Colonic mucosa (tissue), 4 donors: ENCODE measurements at places on chromosomes 6 and 20. TPM values are rescaled to one million over a fixed set of nuclear protein-coding genes. Genes with fewer than 3 reads are reported as not detected.
A peak's percentile ranks its signal among the peaks of the same experiment; 100 is the strongest.

Gene SLC2A10
- total RNA-seq, result 28.3 TPM

Gene FAM162B
- 0.64 TPM for total RNA-seq

Gene TBC1D32
- 8.3 TPM for total RNA-seq

Gene TTK
- total RNA-seq, result 25.3 TPM

DNA sequence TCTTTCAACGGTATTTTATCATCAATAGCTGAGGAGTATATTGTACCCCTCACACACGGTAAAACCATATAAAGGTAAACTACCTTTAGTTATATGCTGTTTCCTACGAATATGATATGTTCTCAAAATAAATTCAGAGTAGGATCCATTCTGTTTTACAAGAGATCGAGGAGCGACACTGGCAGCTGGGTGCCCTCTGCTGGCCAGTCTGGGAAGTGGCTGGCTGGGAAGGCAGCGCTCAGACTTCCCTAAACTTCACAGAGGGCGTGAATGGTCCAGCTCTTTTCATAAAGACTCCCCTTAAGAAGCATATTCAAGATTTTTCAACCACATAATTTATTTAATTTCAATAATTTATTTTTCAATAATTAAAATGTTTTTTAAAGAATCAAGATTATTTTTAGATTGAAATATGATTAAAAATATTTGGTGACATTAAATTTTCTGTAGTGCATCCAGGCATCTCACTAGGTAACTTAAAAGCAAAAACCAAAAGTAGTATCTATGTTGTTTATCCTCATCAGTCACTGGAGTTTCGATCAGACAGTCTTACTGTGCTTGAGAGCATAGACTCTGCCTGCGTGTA lies 187.5 kb upstream of the PDE10A start:
- peak; percentile 72 for DNase-seq

- no peak for DNase-seq
These were observed 5.8 kb upstream of the IGF2R start for GRCh38 chr6:159963111-159963510.
